ENCODE measurements at places on chromosomes 16 and 17.

GRCh38 chr17:74270333-74270732, 3.7 kb upstream of the DNAI2 start:
- DNase-seq = no peak

DNA sequence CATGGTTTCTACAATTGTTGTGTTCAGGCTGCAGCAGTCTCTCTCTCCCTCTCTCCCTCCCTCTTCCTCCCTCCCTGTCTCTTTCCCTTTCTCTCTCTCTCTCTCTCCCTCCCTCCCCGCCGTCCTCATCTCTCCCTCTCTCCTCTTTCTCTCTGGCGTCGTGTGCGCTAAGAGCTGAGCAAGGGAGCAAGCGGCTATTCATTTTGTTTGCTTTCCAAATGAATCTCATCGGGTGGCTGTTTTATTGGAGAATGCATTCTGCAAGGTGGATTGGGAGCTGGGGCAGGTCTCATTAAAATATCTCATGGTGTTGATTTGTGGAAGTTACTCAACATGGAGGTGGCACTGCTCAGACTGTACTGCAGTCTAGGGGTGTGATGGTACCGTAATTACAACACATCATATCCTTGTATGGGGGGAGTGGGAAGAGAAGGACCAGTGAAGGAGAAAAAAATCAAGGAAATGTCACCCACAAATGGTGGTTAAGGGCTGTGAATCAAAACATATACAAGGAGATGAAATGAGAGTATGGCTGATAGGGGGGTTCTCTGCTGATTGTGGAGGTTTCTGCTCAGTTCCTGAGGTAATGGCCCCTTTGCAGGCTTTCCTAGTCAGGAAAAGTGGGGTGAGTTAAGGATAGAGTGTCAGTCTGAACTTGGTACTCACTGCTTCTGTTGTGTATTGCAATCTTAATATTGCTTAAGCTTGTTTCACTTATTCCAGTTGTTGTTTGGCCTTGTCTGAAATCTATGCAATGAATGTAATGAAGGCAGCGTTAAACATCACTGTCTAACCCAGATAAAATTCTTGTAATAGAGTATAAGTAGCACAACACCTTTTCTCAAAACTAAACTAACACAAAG, 2.7 kb downstream of the MSL1 start:
- DNase-seq = no peak

DNA sequence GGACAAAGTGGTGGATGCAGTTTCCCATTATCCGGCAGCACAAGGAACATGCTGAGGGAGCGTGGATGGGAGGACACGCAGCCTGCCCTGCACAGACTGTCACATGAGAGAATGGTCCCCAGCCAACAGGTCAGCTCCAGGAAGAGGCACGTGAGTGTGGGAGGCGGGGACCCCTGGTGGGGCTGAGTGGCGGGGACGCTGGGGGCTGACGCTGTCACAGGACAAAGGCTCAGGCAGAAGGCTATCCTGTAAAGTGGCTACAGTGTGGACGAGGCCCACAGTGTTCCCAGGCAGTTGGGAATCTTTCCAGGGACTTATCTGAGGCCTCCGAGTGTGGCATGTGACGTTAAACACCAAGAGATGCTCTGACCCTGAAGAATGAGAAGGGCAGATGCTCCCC, 30.4 kb downstream of the MBTPS1 start:
- no peak for DNase-seq

DNA sequence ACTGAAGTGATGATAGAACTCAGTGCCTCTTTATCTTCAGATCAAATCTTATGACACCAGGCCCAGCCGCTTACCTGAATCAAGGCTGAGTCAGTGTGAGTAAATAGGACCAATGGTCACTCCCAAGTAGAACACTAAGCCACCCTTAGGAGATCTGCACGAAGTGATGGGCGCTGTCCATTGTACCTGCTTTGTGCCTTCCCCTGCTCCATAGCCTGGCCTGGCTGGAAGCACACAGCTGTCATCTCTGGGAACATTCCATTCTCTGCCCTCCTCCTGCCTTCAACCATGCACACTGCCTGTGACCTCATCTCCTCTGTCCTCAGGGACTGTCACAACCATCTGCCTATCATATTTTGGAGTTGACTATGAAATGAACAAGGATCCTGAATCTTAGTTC, 279.5 kb upstream of the ASIC2 start:
- DNase-seq = no peak

DNA sequence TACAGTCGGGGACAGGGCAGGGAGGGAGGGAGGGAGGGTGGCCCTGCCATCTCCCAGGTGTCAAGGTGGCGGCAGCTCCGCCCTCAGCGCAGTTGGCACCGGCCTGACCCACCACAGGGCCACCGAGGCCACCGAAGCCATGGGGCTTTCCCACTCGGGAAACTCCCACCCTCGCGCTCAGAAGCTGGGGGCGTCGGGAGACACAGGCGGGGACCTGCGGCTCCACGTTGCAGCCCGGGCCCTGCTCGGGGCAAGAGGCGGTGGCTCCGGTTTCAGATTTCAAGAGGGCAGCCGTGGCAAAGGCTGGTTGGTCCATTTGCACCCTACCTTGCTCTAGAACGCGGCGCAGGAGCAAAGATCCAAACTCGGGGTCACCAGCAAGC, 544 bp downstream of the CYB561 start:
- peak; percentile 37 for DNase-seq

DNA sequence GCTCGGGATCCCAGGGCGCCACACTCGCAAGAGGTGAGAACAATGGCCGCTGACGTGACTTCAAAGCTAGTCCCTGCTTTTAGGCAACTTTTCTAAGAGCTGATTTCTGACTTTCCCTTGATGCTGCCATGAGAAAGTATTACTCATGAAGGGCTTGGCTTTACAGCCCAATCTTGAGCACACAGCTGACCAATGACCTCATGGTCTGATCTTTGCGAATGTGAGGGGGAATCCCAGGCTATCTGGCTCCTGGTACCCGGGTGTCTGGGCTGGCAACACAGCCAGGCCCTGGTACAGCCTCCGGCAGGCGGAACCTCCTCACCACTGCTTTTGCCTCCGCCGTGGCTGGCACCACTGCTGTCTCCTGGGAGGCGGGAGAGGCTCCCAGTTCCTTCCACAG, 17.5 kb downstream of the NDUFAF8 start:
- DNase-seq = no peak

GRCh38 chr16:79988089-79988488, 387.6 kb upstream of the MAF start:
- DNase-seq = no peak

- no peak for DNase-seq
These were observed 8.1 kb downstream of the CDC6 start for GRCh38 chr17:40295488-40296436.
